ENCODE measurements at places on chromosomes 2 and 18.

DNA sequence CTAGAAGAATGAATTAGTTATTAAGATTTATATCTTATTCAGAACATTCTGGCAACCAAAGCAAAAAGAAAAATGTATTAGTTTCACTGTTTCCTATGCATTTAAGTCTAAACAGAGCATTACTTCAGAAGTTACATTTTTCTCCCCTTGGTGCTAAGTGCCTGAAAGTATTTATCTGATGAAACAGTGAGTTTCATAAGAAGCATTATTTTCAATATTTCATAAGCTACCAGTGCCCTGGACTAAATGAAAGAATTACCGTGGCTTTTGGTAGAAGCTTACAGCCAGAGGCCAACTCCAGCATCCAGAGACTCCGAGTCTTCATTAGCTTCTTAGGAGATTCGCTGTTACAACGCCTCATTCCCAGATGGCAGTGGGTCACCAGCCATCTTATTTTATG lies 97.6 kb downstream of the LYPD6B start:
- DNase-seq: no peak

- DNase-seq: no peak
These were observed 109.1 kb downstream of the TMEM17 start for GRCh38 chr2:62396880-62397279.

DNA sequence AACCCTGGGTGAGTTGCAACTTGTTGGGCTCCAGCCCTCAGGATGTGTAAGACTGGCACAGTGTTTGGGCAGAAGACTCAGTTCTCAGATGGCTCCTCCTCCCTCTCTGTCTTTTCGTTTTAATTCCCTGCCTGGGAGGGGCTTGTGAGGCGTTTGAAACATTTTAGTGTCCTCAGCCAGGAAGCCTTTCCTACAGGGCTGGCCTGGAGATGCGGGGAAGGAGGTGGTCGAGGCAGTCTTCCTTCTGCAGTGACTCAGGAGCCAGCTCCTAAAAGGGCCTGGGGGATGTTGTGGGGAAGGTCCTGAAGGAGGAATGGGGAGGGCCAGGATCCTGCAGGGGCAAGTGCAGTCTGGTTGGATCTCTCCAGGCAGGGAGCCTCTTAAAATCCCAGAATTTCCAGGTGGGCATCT lies 22.1 kb upstream of the IGFBP5 start:
- no peak for DNase-seq

DNA sequence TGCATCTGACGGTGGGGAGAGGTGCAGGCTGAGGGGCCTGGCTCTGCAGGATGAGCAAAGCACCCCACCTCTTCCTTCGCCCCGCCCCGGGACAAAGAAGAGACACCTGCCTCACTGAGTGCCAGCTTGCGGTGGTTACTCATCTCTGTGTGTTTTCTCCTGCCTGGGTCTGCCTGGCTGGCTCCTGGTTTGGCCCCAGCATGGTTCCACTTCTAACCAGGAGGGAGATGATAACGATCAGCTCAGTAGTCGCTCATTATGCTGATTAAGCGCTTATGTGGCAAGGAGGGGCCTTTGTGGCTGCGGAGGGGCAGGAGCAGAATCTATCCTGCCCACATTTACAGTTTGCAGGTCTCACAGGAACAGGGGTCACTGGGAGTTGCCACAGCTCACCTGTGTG lies 68.7 kb upstream of the EDAR start:
- DNase-seq: no peak

GRCh38 chr2:212904646-212905045 lies 246.8 kb downstream of the IKZF2 start:
- no peak for DNase-seq

- DNase-seq: no peak
These were observed 162.2 kb upstream of the TWIST2 start for GRCh38 chr2:238685713-238686112.

- no peak for DNase-seq
These were observed 23.0 kb upstream of the MRO start for GRCh38 chr18:50842846-50843245.

- no peak for DNase-seq
These were observed 79.0 kb downstream of the POLR1A start for GRCh38 chr2:86026744-86027065.

DNA sequence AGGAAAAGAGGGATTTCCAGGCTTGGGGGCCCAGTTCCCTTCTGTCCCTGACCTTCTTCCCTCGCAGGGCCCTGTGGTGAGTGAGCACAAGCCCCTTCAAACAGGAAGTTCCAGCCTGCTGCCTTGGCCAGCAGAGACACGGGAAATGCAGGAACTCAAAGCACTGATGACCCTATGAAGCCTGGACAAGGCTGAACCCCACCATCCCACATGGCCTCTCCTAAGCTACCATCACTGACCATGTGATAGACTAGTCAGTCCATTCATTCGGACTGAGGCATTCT lies 196.4 kb downstream of the TNS1 start:
- DNase-seq: no peak

DNA sequence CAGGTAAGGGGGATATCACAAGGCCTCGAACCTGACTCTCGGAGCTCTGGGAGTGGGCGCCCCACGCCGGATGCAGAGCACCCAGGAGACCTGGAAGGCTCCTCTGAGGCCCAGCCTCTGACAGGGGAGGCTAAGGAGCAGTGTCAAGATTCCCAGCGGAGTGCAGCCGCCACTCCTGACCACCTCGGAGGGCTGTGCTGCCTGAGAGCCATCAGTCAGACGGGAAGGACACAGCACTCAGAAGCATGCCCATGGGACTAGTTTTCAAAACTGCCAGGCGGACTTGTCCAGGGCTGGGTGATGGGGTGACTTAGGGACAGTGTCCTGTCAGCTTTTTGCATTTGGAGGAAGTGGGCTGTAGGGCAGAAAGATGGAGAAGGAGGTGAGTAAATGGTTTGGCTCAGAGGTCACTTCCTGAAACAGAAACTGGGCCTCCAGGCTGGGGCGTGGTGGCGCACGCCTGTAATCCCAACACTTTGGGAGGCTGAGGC lies 34.6 kb upstream of the B3GNT7 start:
- DNase-seq: no peak

- no peak for DNase-seq
These were observed 11.1 kb downstream of the CLEC4F start for GRCh38 chr2:70808983-70809958.

GRCh38 chr2:148718039-148718438 lies 73.5 kb downstream of the EPC2 start:
- no peak for DNase-seq

DNA sequence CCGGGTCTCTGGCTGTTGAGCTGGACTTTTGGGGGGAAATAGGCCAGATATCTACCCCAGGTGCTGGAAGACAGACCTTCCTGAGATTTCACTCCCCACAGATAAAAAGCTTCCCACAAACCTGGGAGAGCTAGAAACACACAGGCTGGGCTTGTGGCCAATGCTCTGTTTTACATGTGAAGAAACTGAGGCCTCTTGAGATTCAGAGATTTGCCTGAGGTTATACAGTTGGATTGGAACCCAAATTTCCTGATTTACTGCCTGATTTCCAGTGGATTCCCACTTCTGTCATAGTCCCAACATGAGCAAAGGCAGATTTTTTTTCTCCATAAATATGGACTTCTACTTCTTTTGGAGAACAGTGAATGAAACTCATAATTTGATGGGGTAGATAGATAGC lies 360.2 kb downstream of the SETBP1 start:
- DNase-seq: no peak

DNA sequence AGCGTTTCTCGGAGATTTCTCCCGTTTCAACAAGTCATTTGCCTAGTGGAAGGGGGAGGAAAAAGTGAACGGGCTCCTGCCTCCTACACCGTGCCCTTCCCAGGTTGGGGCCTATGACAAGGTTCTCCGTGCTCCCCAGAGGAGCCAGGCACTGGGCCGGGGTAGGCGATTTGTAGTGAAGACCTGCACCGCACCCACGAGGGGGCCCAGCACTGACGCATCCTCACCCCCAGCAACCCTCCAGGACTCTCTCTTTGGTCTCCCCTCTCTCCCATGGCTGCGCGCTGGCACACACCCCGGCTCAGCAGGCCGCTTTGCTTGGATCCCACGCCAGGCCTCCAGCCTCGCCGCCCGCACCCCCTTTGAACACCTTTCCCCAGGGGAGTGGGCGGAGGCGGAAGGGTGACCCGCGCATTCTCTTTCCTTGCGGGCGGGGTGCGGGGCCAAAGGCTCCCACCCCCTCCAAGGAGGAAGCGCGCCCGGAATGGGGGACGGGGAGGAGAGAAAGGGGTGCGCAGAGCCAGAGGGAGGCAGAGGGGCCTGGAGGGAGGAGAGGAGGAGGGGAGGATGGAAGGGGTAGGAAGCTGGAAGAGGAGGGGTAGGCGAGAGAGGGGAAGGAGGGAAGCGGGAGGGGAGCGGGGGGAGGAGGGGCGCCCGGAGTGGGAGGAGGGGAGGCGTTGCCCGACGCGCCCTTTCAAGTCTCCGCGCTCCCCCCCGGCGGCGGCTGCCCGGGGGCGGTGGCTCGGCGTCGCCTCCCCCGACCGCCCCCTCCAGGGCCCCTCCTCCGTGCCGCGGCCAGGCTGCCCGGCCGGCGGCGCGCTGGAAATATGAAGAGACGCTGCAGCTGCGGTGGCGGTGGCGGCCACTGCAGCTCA lies at the start of gene APCDD1:
TSS of gene APCDD1 (plus strand) at position 830 of the 875 bp plus-strand sequence. CDS start 347 bp downstream, outside the sequence.
- DNase-seq: no peak

GRCh38 chr18:44467718-44468117 lies 213.0 kb upstream of the SETBP1 start:
- no peak for DNase-seq

GRCh38 chr2:26696351-26696816 lies 3.9 kb downstream of the KCNK3 start:
- DNase-seq: no peak

GRCh38 chr2:26144953-26145680 lies 27.8 kb upstream of the GAREM2 start:
- no peak for DNase-seq

DNA sequence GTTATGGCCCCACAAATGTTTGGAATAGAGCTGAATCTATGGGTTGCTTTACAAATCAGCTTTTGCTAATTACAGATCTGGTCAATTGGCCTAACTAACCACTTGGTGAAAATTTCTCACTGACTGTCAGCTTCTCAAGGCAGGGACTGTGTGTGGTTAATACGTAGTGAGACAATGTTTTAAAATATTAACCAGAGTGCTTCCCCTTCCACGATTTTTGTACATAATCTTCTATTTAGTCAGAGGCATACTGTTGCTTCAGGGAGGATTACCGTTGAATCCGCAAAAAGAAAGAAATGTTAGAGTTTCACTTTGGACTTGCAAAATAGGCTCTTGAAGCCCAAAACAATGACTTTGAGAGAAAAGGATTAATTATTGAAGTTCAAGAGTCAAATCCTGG lies 14.9 kb upstream of the KCNS3 start:
- no peak for DNase-seq

DNA sequence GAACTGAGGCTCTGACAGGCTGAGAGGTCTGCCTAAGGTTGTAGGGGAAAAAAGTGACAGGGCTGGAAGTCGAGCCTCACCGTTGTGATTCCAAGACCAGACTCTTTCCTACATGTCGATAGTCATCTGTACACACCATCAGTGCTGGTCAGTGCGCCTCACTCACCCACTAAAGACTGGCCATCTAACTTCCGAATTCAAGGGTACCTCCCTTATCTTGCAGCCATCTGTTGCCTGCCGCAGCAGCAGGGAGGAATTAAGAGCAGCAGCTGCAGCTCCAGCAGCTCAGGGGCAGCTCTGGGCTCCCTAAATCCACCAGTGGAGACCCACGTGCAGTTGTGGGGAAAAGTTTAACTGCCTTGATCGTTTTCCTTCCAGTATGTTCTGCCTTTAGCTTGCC lies 32.6 kb upstream of the GPR39 start:
- no peak for DNase-seq

- no peak for DNase-seq
These were observed 65.0 kb downstream of the CYP1B1 start for GRCh38 chr2:38010995-38011394.

DNA sequence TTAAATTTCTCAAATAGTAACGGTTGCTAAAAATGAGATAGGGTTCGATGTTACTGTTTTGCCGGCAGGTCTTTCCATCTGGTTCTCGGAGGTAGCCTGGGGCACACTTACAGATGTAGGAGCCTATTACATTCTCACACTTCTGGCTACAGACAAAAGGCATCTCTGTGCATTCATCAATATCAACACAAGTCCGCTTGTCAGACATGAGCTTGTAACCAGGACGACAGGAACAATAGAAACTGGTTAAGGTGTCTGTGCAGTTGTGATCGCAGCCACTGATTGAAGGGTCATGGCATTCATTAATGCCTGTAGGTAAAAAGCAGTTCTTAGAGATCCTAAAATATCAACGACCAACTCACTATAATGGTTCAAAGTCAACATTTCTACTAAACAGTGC lies 116.3 kb downstream of the DHRS9 start:
- no peak for DNase-seq

DNA sequence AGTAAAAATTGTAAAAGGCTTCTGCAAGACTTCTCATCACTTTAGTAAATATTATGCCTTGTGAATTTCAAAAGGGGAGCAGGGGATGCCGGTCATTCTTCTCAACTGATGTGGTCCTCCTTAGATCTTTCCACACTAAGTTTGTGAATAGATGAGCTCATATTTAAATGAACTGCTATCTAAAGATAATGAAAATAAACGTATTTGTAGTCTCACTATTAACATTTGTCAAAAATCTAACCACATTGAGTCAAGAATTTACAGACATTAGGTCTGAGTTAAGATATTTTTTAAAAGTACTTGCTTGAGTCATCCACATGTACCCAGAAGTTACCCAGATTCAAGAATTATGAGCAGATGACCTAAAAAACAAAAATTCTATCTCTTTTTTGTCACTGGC lies 6.5 kb downstream of the PRPF40A start:
- DNase-seq: no peak

- no peak for DNase-seq
These were observed 598.1 kb downstream of the RNF144A start for GRCh38 chr2:7515327-7515726.

DNA sequence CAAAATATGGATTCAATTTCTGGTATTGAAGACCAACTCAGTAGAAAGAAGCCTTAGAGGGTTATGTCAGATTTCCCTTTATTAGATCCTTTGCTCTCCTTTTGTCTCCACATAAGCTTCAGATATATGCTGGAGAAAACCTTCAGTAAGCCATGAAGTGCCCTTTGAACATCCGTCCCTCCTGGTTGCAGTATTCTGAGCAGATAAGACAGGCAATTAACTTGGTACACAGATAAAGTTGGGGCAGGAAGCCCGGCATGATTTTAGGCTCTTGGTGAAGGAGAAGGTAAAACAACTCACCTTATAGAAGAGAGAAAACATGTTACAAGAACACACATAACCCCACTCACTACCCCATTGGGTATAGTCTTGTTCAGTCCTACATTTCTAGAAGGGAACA lies 76.4 kb downstream of the SRD5A2 start:
- no peak for DNase-seq
